ENCODE measurements at places on chromosomes 16 and 17.

- no peak for DNase-seq
Measured at GRCh38 chr17:51322390-51323029, 62.2 kb downstream of the UTP18 start.

- DNase-seq, result no peak
Measured at GRCh38 chr17:12973496-12974004, 44.3 kb downstream of the ELAC2 start.

- DNase-seq, result no peak
Measured at GRCh38 chr16:74734361-74735161, 33.9 kb upstream of the MLKL start.

DNA sequence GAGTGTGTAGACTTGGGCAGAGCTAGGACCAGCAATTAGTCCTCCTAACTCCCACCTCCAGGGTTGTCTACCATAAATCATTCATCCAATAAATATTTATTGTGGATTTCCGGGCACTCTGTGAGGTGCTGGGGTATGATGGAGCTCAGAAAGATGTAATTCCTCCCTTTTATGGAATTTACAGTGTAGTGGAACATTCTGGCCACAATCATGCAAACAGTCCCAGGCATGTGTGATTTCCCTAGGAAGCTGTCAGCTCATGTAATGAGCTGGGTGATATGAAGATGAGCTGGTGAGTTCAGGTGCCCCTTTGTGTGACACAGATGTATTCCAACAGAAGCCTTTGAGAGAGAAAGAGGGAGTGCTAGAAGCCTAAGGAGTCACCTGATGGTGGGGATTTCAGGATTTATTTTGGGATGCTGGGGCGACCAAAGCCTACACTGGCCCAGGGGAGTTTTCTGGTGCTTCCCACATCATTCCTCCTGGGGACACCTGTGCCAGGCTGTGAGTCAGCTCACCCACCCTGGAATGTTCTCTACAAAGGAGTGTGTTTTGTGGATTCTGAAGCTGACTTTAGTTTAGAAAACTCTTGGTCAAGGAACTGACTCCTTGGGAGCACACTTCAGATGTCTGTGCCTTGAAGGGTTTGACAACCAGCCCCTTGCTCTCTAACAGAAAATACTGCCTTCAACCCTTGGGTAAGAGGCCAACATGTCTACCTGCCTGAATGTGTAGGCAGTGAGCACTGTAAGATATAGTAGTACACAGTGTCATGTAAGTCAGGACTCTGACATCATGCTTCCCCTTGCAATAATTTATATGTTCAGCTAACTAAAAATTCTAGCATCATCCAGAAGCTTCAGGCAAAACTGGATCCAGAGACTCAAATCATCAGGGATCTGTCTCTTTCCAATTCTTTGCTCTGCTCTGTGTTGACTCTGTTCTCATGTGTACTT is 42.9 kb downstream of the HS3ST4 start:
- no peak for DNase-seq

DNA sequence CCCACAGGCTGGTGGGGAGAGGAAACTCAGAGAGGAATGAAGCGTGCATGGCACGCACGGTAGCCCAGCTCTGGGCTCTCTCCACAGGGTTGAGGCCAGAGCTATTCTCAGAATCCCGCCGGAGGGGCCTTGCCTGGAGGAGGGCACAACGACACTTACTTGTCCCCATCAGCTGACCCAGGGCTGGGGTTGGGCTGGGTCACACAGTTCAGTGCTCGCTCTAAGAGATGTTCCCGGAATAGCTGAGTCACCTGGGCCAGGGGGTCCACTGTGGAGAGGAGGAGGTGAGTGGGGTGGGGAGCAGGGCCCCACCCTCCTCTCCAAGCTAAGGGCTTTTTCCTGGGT is 21.8 kb downstream of the SREBF1 start:
- no peak for DNase-seq

GRCh38 chr17:43591779-43592562 is 45.8 kb upstream of the ETV4 start:
- DNase-seq, result no peak

DNA sequence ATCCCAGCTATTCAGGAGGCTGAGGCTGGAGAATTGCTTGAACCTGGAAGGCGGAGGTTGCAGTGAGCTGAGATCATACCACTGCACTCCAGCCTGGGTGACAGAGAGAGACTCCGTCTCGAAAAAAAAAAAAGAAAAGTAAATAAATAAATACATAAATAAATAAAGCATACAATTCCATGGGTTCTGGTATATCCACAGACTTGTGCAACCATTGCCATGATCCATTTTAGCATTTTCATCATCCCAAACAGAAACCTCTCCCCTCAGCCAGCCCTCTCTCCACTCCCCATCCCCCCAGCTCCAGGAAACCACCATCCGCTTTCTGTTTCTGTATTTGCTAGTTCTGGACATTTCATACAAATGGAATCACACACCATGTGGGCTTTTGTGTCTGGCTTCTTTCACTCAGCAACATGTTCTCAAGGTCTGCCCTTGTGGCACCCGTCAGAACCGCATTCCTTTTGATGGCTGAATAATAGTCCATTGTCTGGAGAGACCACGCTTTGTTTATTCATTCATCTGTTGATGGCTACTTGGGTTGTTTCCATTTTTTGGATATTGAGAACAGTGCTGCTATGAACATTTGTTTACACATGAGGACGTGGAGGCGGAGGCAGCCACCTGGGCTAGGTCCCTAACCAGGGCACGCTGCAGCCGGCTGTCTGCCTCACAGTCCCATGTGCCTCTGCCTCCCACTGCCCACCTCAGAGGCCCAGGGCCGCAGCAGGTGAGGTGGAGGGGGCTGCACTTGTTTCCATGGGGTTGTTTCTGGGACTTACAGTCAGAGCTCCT is 76.2 kb downstream of the NT5M start:
- DNase-seq, result no peak

GRCh38 chr16:85361441-85362118 is 249.3 kb upstream of the CIBAR2 start:
- no peak for DNase-seq

DNA sequence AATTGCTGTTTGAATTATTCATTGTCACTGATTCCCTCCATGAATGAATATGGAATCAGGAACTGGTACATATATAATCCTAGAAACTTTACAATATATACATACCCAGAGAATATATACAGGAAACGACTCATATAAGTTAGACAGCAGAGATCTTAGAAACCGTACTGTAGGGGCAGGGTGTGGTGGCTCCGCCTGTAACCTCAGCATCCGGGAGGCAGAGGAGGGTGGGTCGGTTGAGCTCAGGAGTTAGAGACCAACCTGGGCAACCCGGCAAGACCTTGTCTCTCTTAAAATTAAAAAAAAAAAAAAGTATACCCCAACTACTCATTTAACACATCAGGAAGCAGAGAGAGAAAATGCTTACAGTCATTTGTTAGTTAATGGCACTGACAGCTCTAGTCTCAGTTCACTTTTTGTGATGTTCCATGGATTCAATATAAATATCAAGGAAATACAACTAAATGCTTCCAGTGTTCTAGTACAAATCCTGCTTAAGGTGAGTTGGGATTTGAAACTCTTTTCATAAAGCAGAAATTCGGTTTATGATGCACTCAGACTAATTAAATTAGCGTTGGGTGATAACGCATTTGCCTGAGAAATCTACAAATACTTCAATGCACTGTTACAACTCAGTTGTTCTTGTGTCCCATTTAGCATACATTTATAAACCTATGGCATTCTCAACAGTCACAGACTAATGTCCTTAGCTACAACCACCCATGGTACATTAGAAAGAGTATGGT is 5.6 kb downstream of the GLG1 start:
- no peak for DNase-seq

DNA sequence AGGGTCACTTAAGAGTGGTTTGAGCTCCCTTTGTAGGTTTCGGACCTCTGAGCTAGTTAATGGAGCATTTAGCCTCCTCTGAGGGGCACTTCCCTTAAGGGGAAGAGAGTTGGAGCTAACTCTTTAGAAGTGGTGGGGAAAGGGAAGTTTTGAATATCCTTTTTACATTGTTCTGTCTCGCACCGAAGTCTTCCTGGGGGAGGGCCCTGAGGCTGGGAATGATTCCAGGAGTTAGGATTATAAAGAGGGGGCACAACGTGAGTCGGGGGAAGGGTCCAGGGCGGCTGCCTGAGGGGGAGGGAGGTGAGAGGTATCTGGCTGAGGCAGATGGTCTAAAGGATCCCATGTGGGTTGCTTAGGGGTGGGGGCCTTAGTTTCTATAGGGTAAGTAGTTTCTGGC is 32.3 kb downstream of the SEC14L1 start:
- no peak for DNase-seq

DNA sequence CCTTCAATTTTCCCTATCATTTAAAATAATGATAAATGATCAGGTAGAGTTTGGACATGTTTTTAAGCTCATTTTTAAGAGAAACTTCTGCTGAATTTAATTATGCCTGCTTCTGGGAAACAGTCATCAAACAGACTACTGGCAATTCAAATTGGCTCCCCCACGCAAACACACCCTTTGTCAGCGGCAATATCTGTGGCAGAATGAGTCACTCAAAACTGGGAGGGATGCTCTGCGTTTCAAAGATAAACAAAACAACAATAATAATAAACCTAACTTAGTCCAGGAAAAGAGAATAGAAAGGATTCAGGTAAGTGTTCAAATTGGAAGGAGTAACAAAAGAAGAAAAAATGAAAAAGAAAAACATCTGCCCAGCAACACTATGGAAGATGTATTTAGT is 108.1 kb upstream of the ERCC4 start:
- no peak for DNase-seq

DNA sequence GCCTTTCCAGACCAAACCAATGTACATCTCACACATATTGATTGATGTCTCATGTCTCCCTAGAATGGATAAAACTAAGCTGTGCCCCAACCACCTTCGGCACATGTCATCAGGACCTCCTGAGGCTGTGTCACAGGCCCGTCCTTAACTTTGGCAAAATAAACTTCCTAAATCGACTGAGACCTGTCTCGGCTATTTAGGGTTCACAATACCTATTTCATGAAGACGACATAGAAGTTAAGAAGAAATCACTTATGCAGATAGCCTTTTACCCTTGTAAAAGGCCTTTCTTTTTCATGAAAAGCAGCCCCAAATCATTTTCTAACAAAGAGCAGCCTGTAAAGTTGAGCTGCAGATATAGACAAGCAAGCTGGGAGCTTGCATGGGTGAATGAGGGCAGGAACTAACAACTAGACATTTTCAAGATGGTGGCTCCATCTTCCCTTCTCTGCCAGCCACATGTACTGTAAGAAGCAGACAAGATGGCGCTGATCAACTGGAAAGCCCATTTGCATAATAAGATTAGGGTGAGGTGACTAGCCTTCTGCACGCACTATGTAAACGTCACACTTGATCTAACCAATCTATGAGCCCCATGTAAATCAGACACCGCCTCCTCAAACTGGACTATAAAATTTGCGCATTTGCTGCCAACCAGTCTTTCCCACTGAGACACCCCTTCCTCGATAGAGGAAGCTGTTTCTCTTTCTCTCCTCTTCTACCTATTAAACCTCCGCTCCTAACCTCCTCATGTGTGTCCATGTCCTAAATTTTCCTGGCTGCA is 4.7 kb upstream of the KDM8 start:
- DNase-seq, result no peak

GRCh38 chr17:12230481-12231354 is 210.0 kb downstream of the MAP2K4 start:
- DNase-seq, result no peak

- no peak for DNase-seq
Measured at GRCh38 chr17:66985338-66986237, 21.1 kb downstream of the CACNG4 start.

DNA sequence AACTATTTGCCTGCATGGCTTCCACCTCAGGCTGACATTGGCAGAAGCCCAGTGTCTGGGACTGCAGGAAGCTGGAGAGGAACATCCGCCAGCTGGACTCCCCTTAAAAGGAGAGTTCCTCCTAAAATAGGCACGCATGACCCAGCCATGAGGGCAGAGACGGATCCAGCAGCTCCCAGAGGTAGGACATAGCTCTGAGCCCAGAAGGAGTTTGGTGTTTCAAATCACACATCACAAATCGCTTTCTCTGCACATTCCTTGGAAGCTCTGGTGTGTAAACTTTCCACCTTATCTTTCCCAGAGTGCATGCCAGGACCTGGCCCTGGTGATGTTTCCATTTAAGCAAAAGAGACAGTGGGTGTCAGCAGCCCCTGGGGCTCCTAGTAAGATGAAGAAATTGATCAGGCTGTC is 231.1 kb upstream of the CDH5 start:
- no peak for DNase-seq

DNA sequence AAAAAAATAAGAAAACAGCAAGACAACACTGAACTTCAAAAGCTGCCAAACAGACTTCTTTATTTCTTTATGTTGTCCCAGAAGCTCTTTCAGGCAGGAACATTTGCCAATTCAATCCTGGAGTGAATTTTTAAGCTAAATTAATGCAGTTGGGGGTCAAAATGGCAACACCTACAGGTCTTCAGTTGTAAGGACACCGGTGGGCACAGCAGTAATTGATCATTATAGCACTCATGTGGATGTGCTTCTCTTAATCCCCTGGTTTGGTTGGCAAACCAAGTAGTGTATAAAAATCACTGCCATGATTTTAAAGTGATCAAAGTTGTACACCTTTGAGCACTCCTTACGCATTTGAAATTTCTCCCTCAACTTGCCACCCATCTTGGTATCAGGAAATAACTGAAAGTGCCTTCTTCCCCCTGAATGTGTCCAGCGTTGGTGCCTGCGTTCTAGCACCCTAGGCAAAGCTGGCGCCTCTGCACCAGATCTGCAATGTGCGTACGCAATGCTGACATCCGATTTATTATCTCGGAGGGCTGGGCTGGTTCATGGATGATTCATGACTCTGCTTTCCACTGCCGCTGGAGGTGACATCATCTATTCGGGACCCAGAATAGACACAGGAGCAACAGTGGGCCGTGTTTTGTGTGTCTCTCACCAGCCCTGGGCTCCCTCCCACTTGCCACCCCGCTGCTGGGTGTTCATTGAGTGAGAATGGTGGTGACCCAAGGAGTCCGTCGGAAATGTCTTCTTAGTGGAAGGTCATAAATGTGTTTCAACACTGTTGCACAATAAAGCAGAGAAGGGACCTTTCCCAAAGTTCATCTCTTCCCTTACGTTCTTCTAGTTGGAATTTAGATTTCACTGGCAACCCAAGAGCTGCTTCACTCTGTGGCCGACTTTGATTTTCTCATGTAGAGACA is 203.4 kb downstream of the CCDC182 start:
- DNase-seq, result no peak

DNA sequence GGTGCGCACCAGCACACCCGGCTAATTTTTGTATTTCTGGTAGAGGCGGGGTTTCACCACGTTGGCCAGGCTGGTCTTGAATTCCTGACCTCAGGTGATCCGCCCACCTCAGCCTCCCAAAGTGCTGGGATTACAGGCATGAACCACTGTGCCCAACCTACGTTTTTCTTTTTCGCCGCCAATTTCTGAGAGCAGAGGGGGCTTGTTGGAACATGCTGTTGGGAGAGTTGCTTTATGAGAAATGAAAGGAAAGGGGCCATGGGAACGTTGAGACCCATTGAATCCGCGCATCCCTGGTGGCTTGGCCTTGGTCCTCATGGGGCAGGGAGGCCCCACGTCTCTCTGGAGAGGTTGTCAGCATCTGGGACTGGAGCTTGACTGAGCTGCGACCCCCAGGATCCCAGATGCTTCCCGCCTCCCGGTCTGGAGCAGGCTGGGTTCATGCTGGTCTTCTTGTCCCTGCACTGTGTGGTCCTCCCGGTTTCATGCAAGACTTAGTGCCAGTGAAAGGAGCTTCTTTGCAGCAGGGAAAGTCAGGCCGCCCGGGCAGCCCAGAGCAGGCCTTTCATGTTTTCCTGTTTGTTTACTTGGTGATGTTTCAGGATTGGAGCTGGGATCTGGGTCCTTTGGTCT is 22.8 kb downstream of the CRISPLD2 start:
- DNase-seq, result no peak

All from NCI-H187 (cell line).